Inflammatory macrophage treated with lipopolysaccharide for 4 hours (primary cell): ENCODE measurements at places on chromosomes 7 and 10.
A peak's percentile ranks its signal among the peaks of the same experiment; 100 is the strongest.

DNA sequence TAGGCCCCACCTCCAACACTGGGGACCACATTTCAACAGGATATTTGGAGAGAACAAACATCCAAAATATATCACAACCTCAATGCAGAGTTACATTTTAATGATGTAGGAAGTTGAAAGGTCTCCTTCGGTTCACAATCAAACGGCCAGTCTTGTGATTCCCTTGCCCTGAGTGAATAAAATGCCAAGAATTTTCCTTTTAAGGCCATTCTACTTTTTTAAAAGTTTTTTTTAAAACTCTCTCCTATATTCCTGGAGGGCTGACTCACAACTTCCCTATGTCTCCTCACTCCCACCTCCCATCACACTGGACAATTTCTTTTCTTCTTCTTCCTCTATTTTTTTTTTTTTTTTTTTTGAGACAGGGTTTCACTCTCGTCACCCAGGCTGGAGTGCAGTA lies 693.6 kb upstream of the AUTS2 start:
- DNase-seq, result no peak

GRCh38 chr7:3836855-3837254 lies 535.8 kb downstream of the SDK1 start:
- DNase-seq, result no peak

DNA sequence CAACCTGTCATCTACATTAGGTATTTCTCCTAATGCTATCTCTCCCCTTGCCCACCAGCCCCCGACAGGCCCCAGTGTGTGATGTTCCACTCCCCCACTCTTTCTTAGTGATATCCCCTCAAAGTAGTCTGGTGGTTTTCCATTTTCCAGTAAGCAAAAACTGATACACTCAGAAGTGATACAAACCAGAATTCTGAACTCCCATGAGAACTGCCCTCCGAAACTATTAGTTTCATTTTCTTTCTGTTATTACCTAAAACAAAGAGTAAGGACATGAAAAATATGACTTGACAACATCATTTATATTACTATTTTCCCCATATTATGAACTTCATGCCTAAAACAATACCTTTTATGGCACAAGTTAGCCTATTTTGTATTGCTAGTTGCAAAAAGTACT lies 175.0 kb downstream of the OTUD1 start:
- DNase-seq, result no peak

- DNase-seq, result peak; percentile 10
Observed at GRCh38 chr7:69309601-69310000, 288.7 kb upstream of the AUTS2 start.

DNA sequence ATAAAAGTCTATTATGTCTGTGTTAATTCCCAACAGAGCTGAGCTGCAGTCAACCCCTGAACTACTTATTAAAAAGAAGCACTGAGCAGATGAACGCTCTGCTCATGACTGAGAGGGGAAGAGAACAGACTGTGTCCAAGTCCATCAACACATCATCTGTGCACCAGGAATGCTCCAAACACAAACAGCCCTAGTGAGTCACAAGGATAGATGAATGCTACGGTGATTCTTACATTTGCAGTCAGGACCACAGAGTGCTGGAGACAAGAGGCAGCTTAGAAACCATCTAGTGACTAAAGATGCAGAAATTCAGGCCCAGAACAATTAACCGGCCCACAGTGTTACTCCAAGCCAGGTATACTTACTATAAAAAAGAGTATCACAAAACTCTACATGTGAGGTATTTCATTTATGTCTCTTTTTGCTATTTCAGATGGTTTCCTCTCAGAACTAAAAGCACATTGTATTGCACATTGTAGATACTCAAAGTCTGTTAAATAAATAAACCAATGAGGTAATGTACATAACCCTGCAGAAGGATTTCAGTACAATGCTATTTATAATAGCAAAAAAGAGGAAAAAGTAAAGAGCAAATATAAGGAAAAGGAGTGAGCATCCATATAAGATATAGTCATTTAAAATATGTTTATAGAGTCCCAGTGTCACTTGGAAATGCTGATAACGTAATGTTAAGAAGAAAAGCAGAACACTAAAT lies 159.2 kb downstream of the KCNMA1 start:
- DNase-seq, result no peak

GRCh38 chr7:29748286-29749099 lies 57.8 kb upstream of the WIPF3 start:
- DNase-seq, result peak; percentile 37

- no peak for DNase-seq
Observed at GRCh38 chr7:72080341-72080766, 331.8 kb downstream of the CALN1 start.

DNA sequence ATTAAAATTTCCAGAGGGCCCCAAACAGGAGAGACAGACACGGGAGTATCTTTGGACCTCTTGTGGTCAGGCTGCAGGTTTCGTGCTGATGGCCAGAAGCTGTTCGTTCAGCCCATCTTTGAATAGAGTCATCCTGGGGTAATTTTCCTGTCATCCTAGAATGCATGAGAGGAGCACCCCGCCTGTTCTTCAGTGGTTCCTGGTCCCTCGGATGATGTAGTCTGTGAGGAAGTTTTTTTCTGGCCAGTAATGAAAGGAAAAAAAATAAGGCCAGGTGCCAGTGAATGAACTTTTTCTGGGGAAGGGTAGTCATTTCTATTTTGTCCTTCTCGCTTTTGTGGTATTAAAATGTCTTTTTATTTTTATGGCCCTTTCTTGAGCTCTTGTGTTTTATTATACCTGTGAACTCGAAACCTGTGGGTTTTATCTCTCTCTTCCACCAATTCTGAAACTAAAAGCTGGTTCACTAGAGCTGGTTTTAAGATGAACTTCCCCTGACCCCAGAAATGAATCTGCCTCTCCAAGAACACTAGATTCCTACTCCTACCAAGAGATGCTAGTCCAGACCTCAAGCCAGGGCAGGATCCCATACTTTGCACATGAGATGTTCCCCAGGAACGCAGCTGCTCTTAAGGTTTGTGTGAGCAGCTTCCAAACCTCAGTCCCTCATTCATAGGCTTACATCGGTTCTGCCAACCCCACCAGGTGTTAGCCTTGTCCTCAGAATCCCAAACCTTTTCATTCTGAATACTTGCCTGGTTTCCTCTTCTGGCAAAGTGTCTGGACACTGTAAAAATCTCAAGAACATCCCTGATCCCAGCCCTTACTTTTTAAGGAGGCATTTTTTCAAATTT lies 15.4 kb upstream of the MEST start:
- DNase-seq, result no peak

- DNase-seq, result no peak
Observed at GRCh38 chr10:1488970-1489548, 248.3 kb downstream of the ADARB2 start.

GRCh38 chr7:82050792-82051191 lies 280.9 kb upstream of the HGF start:
- DNase-seq, result no peak

- no peak for DNase-seq
Observed at GRCh38 chr7:141387521-141388217, 163.5 kb upstream of the AGK start.

DNA sequence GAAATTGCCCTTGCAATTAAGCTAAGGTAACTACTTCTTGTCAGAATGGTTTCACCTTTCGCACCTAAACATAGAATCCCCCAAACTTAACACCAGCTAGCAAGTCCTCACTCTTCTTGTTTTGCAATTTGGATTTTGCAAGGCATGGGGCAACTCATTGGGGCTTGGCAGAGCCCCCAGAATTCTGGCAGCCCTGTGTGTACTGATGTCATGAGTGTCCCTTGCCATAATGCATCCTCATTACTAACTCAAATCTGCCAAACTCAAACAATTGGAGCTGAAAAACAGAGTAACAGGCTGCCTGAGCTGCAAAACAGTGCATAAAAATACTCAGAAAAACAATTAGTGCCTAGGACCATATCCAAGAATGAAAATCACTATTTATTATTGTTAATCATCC lies 7.9 kb upstream of the XPNPEP1 start:
- DNase-seq, result no peak
